ENCODE measurements at places on chromosomes 13 and 19. TPM values are rescaled to one million over a fixed set of nuclear protein-coding genes. Genes with fewer than 3 reads are reported as not detected.

GRCh38 chr13:111027458-111028439 is 87.4 kb upstream of the ARHGEF7 start:
- no peak for DNase-seq

DNA sequence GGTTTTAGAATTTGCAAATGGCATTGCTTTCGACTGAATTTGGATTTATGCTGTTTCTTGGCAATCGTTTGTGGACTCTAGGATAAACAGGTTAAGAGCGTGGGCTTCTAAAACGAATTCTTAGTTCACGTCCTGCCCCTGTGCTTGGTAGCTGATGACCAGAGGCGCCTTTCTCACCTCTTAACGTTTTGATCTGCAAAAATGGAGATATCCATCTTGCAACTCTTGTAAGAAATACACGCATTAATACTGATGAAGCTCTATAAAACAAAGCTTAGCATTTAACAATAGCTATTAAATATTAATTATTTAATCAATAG is 580 bp upstream of the KATNAL1 start:
- DNase-seq, result no peak

- DNase-seq, result no peak
These were observed 2874.1 kb upstream of the PCDH20 start for GRCh38 chr13:64289702-64290101.

GRCh38 chr13:77230560-77230959 is 96.3 kb downstream of the MYCBP2 start:
- DNase-seq, result no peak

DNA sequence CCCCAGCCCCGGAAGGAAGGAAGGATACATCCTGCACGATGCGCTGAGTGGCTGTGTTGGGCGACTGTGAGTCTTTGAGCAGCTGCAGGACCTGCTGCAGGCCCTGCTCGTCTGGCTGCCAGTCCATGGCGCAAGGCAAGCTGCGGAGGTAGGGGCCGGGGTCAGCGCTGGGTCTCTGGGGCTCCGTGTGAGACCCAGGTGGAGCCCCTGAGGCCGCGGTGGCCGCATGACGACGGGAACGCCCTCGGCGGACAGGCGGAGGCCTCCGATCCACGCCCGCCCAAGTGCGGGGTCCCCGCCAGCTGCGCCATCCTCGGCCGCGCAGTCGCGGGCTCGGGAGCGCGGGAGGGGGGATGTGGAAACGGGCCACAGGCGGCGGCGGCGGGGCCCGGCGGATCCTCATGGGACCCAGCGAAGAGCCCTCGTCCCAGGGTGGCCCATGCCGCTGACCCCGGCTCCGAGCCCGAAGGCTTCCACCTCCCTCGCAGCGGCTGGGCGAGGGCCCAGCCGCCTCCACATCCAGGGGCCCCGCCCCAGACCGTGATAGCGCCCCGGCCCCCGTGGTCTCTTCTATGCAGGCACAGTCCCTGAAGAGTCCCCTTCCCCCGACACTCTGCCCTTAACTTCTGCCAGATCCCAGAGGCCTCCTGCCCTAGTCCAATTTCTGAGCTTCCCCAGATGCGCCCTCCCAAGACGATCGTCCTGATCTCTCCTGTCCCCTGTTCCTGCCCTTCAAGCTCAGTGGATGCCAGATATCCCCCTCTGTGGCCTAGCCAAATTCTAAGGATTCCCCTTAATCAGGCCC is 2.7 kb downstream of the TNPO2 start:
- DNase-seq, result no peak

- DNase-seq, result no peak
These were observed 135.0 kb upstream of the KL start for GRCh38 chr13:32881074-32881776.

DNA sequence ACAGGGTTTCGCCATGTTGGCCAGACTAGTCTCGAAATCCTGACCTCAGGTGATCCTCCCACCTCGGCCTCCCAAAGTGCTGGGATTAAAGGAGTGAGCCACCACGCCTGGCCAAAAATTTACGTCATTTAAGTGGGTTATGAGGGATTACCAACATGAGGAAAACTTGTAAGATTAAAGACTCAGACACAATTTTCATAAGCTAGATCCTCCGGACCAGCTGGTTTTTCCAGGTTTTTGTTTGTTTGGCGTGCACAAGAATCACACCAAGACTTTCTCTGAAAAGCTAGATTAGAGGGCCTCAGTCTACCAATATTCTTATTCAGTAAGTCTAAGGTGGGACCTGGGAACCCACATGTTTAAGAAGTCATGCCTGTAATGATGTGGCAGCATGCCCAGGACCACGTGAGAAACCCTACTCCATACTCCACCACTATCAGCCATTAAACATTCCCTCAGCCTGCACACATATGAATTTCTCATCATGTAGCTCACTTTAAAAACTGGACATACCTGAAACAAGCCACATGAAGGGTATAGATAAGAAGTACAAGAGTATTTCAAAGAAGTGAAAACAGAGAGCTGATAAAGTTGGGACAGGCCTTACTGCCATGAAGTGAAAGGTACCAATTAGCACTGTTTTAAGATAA is 25.7 kb downstream of the DIAPH3 start:
- DNase-seq, result peak; percentile 52

GRCh38 chr13:106738186-106738678 is 170.3 kb upstream of the ARGLU1 start:
- no peak for DNase-seq

DNA sequence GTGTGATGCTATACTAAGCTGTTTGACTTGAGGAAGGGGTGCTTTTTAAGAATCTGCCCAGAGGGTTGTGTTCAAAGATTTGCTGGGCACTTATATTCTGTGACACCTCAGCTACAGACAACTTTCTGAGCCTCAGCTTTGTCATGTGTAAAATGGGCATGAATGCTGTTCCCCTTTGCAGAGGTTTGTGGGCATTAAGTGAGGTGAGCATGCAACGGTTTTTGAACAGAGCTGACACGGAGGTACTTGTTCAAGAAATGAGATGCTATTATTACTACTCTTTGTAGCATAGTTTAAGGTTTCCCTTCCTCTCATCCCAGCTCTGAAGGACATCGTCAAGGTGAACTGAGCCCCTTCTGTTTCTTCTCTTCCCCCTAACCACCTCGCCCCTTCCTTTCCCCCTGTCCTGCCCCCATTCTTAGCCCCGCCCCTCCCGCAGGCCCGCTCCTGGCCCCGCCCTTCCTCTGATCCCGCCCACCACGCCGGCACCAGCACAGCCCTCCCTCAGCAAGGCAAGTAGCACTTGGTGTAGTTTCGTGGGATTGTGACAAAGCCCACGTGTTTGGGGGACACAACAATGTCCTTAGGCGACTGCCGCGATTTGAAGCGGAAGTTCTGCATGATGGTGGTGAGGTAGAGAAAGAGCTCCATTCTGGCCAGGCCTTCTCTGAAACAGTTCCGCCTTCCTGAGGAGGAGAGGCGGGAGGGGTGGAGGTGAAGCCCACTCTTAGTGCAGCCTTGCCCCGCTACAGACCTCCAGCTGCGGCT is 26.1 kb upstream of the CYP2A7 start:
- no peak for DNase-seq

- no peak for DNase-seq
These were observed 4.2 kb downstream of the DHX34 start for GRCh38 chr19:47353307-47353712.

DNA sequence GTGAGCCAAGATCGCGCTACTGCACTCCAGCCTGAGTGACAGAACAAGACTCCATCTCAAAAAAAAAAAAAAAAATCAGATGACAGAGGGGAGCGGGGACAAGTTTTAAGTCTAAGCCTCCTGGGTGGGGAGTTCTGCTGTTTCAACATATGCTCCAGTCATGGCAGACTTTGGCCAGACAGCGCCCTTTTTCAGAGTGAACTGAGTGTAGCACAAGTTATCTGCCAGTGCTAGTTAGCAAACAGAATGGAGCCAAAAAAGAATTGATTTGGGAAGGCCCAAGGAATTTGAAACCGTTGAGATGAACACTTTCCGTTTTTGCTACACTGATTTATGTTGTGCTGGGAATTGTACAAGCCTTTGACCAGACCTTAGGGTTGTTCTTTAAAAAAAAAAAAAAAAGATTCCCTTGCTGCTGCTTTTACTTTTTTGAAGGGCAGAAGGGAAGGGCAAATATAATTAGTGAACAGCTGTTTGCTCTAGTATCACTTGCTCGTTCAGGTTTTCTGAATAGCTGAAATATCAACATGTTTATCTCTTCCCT is 5.7 kb downstream of the ACTN4 start:
- DNase-seq, result peak; percentile 81

- no peak for DNase-seq
These were observed 3.8 kb downstream of the TARM1 start for GRCh38 chr19:54077334-54077733.

GRCh38 chr13:31982540-31982939 is 49.0 kb upstream of the FRY start:
- DNase-seq, result no peak

DNA sequence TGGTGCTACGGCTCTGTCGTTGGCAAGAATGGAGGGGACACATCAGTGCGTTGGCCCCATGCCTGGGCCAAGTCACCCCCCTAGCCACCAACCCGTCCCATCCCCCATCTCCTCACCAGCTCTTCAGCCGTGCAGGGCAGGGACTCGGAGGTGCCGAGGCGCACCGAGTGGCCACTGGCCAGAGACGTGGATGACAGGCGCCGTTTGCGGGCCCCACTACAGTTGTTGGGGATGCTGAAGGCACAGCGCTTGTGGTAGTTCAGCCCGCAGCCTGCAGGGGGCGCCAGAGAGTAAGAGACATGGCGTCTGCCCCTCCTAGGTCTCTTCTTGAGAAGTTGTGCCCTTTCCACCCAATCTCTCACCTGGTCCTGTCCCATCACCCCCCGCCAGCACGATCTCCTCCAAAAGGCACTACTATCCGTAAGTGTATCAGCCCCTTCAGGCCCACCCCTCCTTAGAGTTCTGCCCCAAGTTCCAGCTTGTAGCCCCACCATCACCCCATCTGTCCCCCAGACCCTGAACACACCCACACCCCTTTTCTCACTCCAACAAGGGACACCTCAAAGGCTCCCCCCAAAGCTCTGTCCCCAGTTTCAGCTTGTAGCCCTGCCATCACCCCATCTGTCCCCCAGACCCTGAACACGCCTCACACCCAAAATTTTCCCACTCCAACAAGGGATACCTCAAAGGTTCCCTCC is 12.4 kb downstream of the PRKD2 start:
- no peak for DNase-seq

DNA sequence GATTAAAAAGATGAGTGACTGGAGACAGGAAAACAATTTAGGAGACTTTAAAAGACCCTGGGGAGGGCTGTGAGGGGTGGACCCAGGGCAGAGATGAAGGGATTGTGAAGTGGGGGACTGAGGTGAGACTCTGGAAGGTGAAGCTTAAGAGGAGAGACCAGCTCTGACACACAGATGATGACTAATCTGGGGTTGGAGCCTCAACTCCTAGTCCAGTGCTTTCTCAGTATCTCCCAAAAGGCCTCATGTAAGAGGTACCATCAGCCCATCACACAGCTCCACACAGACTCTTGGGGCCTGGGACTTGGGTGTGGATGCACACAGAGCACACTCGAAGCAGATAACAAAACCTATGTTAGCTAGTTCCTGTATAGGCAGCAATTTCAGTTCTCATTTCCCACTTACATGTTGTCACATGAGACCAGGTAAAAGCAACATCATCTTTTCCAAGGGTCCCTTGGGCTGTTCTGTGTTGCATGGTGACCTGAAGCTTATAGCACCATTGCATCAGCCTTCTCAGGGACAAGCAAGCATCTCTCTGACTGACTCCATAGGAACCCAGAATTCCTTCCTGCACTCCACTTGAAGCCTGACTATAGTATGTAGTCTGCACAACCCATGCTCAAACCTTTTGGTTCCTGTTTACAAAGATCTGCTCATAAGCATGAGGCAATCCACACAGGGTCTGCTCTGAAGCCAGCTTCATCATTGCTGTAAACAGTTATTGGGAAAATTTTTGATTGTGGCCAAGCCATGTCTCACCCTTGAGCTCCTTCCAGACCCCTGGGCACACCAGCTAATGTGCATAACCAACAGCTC is 88.6 kb upstream of the MYCBP2 start:
- DNase-seq, result no peak

GRCh38 chr13:102273111-102273510 is 128.7 kb downstream of the FGF14 start:
- DNase-seq, result no peak

- no peak for DNase-seq
These were observed 98.6 kb downstream of the IRS2 start for GRCh38 chr13:109687559-109688448.

DNA sequence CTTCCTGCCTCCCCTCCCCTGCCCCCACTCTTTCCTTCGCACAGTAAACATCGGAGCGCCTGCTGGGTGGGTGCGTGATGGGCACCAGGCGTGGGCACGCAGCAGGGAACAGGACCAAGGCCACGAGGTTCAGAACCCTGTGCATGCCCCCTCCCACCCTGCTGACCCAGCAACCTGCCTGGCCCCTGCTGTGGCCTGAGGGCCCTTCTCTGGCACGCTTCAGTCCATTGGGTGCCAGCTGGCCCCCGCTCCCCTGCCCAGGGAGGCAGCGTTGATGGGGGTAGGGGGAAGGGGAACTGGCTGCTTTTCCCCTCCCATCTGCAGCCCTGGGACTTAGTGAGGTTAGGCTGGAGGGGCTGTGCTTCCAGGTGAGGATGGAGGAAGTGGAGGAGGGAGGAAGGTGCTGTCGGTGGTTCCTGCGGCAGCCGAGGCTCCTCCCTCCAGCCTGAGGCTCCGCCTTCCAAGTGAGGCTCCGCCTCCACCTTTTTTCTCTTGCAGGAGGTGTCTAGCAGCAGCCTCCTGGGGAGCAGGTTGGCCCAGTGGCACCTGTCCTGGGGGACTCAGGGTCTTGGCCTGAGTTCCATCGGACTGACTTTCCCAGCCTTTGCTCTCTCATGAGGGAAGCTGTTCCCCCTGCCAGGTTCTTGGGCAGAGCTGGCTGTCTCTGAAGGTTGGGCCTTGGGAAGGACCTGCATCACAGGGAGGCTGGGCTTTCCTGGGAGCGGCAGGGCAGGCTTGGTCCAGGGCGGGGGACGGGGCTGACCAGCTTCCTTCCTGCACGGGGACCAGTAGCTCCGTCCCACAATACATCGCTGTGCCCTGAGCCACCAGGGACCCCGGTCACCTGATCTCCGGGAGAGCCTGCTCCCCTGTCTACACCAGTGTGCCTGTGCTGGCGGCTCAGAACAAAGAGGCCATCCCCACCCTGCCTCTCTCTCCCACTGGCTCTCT is 7.3 kb downstream of the PIAS4 start:
- DNase-seq, result peak; percentile 42

The SCGB2B2 gene
- total RNA-seq, result 0.72 TPM

The CEACAM8 gene
- not detected for total RNA-seq

The SYCN gene
- not detected for total RNA-seq

The CYP4F2 gene
- total RNA-seq, result not detected

The IQCN gene
- 1.5 TPM for total RNA-seq

The PSG5 gene
- total RNA-seq, result 1.7 TPM

The DIAPH3 gene
- total RNA-seq, result 59.4 TPM

The PLIN4 gene
- total RNA-seq, result 0.21 TPM

The NFIX gene
- total RNA-seq, result 0.35 TPM

The TMEM221 gene
- 0.37 TPM for total RNA-seq

The IL12RB1 gene
- not detected for total RNA-seq
